Activated CD4-positive, alpha-beta T cell treated with anti-CD3 and anti-CD28 coated beads, Interleukin-2, amount 50 U/mL, for 4 hours (primary cell): ENCODE measurements at places on chromosomes 16 and 17.

DNA sequence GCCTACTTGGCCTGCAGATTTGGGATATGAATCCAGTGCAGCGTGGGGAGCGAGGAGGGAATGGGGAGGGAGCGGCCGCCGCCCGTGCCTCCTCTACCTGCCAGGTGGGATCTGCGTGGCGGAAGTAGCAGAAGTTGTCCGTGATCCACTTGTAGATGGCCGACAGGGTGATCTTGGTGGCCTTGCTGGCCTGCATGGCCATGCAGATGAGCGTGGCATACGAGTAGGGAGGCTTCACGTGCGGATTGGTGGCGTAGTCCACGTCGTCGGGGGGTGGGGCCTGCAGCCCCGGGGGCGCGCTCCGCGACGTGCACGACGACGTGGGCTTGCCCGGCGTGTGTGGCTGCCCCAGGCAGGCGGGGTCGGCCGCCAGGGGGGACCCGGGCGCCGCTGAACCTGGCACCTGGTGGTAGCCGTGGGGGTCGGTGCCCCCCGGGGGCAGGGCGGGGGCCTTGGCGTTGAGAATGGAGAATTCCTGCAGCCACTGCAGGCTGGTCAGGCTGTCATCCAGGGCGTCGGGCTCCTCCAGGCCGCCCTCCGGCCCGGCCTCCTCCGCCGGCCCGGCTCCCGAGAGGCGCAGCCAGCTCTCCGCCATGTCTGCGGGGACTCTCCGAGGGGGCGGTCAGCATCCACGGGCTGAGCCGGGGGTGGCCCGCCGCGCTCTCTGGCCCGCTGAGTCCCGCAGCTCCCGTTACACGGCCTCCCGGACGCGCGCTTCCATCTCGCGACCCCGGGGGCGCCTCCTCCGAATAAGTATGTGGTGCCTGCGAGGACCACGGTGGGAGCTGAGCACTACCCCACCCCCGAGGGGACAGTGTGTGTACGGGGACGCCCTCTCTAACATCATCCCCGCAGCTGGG lies 1.0 kb downstream of the FOXJ1 start:
- no peak for DNase-seq

GRCh38 chr17:77072670-77073069 lies 68.1 kb upstream of the SEC14L1 start:
- DNase-seq, result no peak

GRCh38 chr17:72654706-72655105 lies 437.8 kb downstream of the SLC39A11 start:
- DNase-seq, result no peak

DNA sequence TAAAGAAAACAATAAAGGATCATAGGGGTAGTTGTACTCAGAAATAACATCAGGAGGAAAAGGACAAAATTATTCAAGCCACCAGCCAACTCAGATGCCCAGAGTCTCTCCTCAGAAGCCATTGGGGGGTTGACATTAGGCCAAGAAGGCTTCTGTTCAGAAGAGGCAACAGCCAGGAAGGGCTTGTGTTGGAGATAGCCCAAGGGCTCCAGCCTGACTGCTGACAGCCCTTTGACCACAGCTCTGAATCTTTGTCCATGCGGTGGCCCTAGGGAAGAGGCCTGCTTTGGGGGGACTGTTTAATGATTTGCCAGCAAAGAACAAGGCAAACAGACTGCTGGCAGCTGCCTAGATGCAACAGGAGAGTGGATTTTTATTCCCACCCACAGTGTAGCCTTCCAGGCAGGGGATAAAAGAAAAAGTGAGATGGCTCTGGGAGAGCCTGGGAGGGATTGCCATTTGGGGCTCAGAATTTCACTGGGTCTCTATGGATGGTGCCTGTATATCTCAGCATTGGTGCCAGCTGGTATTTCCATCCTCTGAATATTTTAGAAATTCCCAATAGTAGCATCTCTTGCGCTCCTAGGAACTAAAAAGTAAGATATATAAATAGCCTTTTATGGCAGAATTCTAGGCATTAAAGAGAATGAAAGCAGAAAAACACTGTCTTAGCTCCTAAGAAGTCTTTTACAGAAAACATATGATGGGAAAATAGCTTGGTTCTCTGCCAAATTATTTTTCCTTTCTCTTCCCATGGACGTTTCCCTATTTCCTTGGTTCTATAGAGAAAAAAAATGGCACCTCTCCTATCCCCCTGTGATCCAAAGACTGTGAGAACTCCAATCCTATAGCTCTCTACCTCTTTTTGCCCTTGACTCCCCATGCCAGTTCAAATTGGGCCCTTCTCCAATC lies 29.4 kb upstream of the SUPT4H1 start:
- DNase-seq, result no peak

- DNase-seq, result no peak
Measured at GRCh38 chr17:63116967-63117830, 151.2 kb downstream of the TANC2 start.

DNA sequence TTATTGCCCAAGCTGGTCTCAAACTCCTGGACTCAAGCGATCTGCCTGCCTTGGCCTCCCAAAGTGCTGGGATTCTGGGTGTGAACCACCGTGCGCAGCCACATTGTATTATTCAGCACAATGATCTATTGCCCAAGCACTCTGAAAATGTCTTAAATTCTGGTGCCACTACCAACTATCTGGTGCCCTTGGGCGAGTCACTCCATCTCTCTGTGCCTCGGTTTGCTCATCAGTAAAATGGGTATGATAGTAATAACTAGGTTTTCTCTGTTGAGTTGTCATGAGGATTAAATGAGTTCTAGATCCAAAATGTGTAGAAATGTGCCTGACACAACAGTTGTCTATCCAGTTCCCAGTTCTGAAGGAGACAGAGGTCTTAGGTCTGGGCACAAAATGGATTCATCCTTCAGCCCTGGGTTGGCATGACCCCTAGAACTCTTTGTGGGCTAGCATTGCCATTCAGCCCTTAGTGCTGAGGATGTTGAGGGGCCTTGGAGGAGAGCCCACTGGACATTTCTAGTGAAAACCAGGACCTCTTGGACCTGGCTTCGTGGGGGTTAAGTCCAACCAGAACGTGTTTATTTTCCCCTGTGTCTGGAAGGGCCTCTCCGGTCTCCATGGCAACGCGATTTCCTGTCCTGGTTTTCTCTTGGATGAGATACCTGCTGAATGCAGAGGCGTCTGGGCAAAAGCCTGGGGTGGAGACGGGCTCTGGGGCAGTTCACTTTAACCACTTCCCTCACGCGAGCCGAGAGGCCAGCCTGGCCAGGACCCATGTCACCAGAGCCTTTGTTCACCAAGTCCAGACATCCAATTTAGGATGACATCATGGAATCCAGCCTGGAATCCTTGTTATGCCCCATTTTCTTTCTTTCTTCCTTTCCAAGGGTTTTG lies 43.7 kb upstream of the TNRC6A start:
- DNase-seq, result no peak
